K562 (cell line): ENCODE measurements at places on chromosomes 12 and 14.

GRCh38 chr14:51368721-51369163, 128.7 kb downstream of the TMX1 start:
- no peak for DNase-seq
- H3K36me3 ChIP-seq = no peaks in the 10 kb centered on the region

DNA sequence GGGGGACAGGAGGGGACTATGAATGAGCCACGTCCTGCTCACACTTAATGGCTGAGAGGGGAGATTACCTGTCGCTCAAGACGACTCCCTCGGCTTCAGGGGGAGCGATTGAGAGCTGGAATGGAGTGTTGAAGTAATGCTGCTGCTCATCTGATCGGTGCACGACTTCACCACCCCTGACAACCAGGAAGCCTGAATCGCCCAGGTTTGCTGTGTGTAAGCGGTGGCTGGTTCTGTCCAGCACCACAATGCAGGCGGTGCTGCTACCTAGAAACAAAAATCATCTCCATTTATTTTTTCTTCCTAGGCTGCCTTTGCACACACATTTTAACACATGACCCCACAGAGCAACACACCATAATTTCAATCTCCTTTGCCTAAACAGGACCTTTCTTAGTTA, 37.3 kb downstream of the PPTC7 start:
- H3K27ac ChIP-seq = no peak overlapping the region; the same call in 2 of the 3 replicates
- DNase-seq = no peak
- H3K4me1 ChIP-seq = peaks cover 2% of the 10 kb centered on the region; the same call in 1 of the 3 replicates
- peaks cover 73% of the 10 kb centered on the region for H3K36me3 ChIP-seq

- no peaks in the 10 kb centered on the region for H3K4me1 ChIP-seq
- H3K27me3 ChIP-seq = no peaks in the 10 kb centered on the region
- DNase-seq = no peak
- H3K27ac ChIP-seq = no peak overlapping the region
Measured at GRCh38 chr14:105844810-105845724, 318.7 kb downstream of the TMEM121 start.

GRCh38 chr12:52336641-52337040, 15.4 kb upstream of the KRT83 start:
- no peaks in the 10 kb centered on the region for H3K4me1 ChIP-seq
- DNase-seq = no peak
- no peak overlapping the region for H3K4me3 ChIP-seq
- H3K36me3 ChIP-seq = no peaks in the 10 kb centered on the region
- no peak overlapping the region for H3K27ac ChIP-seq
- H3K27me3 ChIP-seq = no peaks in the 10 kb centered on the region

- no peaks in the 10 kb centered on the region for H3K36me3 ChIP-seq
- no peak for DNase-seq
- H3K27ac ChIP-seq = no peak overlapping the region
- no peaks in the 10 kb centered on the region for H3K27me3 ChIP-seq
Measured at GRCh38 chr12:90683871-90684270, 271.1 kb downstream of the CCER1 start.

DNA sequence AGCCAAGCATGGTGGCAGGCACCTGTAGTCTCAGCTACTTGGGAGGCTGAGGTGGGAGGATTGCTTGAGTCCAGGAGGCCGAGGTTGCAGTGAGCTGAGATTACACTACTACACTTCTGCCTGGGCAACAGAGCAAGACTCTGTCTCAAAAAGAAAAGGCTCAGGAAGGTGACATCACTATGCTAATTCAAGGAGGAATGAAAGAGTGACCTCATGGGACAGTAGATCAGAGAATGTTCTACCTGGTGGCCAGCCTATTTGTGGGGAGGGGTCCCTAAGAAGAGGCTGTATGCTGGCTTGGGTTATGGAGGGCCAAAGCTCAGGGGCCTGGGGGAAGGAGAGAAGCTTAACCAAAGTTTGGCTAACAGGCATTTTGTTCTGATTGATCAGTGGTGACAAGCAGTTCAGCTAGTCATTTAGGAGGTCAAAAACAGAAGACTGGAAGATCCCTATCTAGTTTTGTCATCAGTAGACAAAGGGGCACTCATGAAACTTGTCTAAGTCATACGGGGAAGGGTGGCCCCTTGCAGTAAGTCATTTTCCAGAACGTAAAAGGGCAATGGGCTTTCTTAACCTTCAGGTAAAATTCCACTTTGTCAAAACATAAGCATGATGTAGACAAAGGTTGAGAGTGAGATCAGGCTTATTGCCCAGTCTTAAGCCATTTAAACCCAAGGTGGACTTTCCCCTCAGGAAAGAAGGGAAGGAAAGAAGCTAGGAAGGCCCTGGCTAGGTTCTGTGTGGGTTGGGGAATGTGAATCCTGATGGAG, 60.8 kb upstream of the EEA1 start:
- no peak overlapping the region for H3K27ac ChIP-seq
- no peaks in the 10 kb centered on the region for H3K36me3 ChIP-seq
- no peak for DNase-seq
- no peak overlapping the region for H3K4me3 ChIP-seq
- H3K4me1 ChIP-seq = peaks cover 12% of the 10 kb centered on the region; the same call in 2 of the 3 replicates
- H3K27me3 ChIP-seq = no peaks in the 10 kb centered on the region

- no peaks in the 10 kb centered on the region for H3K4me1 ChIP-seq
- H3K27ac ChIP-seq = no peak overlapping the region
- H3K27me3 ChIP-seq = no peaks in the 10 kb centered on the region
- H3K36me3 ChIP-seq = no peaks in the 10 kb centered on the region
- H3K4me3 ChIP-seq = no peak overlapping the region
- DNase-seq = peak; percentile 23
Measured at GRCh38 chr12:9925705-9926393, 6.3 kb downstream of the CLEC2A start.

DNA sequence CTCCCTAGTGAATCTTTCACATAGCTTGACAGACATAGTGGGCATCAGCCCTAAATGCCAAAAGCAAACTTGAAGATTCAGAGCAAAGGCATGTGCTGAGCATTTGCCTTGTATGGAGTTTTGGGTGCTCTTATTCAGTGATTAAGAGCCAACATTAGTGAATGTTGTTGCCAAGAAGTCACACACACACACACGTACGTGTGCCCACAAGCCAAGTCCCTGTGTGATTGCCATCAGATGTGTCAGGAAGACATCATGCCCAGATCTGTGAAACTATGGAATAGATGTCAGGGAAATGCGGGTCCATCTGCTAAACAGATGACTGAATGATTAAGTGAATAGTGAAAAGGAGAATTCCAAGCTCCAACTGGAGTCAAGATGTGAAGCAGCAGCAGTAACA, 149.0 kb downstream of the AKAP6 start:
- H3K27ac ChIP-seq = no peak overlapping the region
- H3K36me3 ChIP-seq = no peaks in the 10 kb centered on the region
- DNase-seq = no peak
- H3K27me3 ChIP-seq = no peaks in the 10 kb centered on the region
- H3K4me1 ChIP-seq = no peaks in the 10 kb centered on the region
- no peak overlapping the region for H3K4me3 ChIP-seq

DNA sequence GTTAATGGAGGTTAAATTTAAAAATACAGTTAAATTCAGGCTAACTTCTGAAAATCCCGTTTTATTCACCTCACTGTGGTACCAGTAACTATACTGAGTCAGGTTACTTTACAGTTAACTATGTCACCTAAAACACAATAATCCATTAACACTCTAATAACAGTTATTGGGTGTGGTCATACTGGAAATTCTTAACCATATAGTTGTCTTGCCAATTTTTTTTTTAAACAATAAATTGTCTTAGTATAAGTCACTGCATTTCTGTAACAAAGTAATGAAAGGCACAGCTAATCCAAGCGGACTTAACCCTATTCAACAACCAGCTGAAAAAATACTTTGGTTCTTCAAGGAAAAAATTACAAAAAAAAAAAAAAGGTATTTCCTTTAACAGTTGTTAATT, 16.2 kb upstream of the PHLDA1 start:
- peaks cover 82% of the 10 kb centered on the region for H3K36me3 ChIP-seq
- no peaks in the 10 kb centered on the region for H3K27me3 ChIP-seq
- no peaks in the 10 kb centered on the region for H3K4me1 ChIP-seq
- no peak for DNase-seq
- no peak overlapping the region for H3K4me3 ChIP-seq

GRCh38 chr14:74211945-74212580, 27.2 kb upstream of the VSX2 start:
- H3K27me3 ChIP-seq = peaks cover 17% of the 10 kb centered on the region; the same call in 1 of the 2 replicates
- H3K4me3 ChIP-seq = no peak overlapping the region
- no peak overlapping the region for H3K27ac ChIP-seq
- no peaks in the 10 kb centered on the region for H3K36me3 ChIP-seq
- no peak for DNase-seq

- no peaks in the 10 kb centered on the region for H3K27me3 ChIP-seq
- H3K27ac ChIP-seq = no peak overlapping the region
- no peaks in the 10 kb centered on the region for H3K4me1 ChIP-seq
- H3K36me3 ChIP-seq = no peaks in the 10 kb centered on the region
- DNase-seq = no peak
- H3K4me3 ChIP-seq = no peak overlapping the region
Measured at GRCh38 chr14:41482861-41483260, 123.8 kb upstream of the LRFN5 start.

DNA sequence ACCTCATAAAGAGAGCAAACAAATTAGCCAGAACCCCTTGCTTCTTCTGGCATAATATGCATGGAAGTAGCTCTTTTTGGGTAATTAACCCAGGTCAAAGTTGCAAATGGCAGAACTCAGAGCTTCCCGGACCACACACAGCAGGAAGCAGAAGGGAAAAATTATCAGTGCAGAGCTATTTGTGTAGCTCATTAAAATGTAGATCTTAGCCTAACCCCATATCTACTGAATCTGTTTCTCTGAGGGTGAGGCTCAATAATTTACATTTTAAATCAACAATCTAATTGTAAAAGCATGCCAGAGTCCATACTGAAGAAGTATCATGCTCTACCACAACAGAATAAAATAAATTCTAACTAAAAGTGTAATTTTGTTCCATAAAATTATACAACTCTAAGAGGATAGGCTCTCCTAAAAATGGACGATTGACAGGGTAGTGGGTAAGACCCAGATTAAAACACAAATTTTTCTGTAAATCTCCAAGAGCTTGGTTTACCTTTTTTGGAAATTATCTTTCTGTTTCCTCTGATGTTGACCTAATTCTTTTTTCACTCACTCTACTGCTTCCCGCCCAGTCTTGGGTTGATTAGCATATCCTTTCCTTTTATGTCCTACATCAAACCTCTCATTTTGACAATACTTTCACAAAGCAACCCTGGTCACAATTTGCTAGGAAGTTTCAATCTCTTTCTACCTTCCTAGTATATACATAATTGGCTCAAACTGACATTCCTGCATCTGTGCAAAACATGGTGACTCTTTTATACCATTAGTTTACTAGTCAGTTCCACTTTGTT, 213.3 kb upstream of the SLC16A7 start:
- H3K27me3 ChIP-seq = no peaks in the 10 kb centered on the region
- no peak for DNase-seq
- H3K27ac ChIP-seq = no peak overlapping the region

GRCh38 chr14:68807148-68807600, 14.3 kb upstream of the ZFP36L1 start:
- no peak for DNase-seq
- no peaks in the 10 kb centered on the region for H3K27me3 ChIP-seq
- H3K4me3 ChIP-seq = no peak overlapping the region
- peaks cover 23% of the 10 kb centered on the region for H3K4me1 ChIP-seq

DNA sequence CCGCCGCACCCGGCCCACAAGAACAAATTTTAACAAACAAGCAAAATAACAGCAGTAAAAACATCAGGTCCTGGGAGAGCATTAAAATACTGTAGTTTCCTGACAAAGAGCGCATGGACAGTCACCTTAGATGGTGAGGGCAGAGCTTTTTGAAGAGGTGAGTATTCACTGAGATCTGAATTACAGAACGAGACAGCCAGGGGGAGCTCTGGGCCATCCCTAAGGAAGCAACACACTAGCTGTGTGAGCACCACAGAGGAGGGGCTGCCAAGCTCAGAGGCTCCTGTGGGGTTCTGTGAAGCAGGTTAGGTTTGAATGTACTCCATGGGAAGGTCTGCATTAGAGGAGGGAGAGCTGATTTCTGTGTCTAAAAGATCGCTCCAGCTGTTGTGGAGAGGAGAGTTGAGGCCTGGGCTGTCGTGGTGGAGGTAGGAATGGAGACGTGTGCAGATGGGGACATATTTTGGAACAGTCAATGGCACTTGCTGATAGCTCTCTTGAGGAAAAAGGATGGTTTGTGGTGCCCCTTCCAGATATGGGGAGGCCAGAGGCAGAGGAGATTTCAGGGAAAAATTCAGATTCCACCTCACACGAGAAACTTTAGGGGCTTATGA, 72.9 kb downstream of the TRAFD1 start:
- peak; percentile 77 for DNase-seq
- H3K27me3 ChIP-seq = no peaks in the 10 kb centered on the region
- no peak overlapping the region for H3K4me3 ChIP-seq

GRCh38 chr12:92928421-92928961, 604 bp downstream of the EEA1 start:
- H3K4me1 ChIP-seq = peaks cover 8% of the 10 kb centered on the region; the same call in 1 of the 2 replicates
- peak overlapping the region; percentile 94 for H3K27ac ChIP-seq
- peaks cover 4% of the 10 kb centered on the region; the same call in 1 of the 3 replicates for H3K36me3 ChIP-seq
- H3K27me3 ChIP-seq = no peaks in the 10 kb centered on the region
- DNase-seq = peak; percentile 64
- peak overlapping the region; percentile 74 for H3K4me3 ChIP-seq

DNA sequence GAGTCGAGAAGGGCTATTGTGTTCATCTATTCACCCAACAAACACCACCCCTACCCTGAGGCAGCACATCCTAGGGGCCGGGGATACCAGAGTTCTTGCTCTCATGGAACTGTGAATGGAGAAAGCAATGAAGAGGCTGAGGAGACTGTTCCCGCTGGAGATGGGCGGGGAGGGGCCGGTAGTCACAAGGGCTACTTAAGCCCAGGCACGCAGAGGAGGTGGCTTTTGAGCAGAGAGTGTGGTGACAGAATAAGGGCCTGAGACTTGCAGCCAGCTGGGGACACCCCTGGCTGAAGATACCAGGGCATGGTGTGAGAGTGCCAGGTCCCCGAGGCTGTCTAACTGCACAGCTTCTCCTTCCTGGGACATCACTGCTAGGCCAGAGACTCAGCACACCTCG, 114.1 kb upstream of the EVL start:
- H3K27ac ChIP-seq = no peak overlapping the region
- peaks cover 11% of the 10 kb centered on the region for H3K4me1 ChIP-seq
- H3K27me3 ChIP-seq = peaks cover 12% of the 10 kb centered on the region; the same call in 2 of the 3 replicates
- no peak overlapping the region for H3K4me3 ChIP-seq
- no peak for DNase-seq

GRCh38 chr12:48307269-48307668, 43.5 kb downstream of the ZNF641 start:
- H3K4me3 ChIP-seq = 0 out of 2 replicates have a peak overlapping the region, but pooled peaks have one; percentile 0
- DNase-seq = no peak
- no peaks in the 10 kb centered on the region for H3K27me3 ChIP-seq
- H3K36me3 ChIP-seq = no peaks in the 10 kb centered on the region

- no peak overlapping the region for H3K4me3 ChIP-seq
- no peaks in the 10 kb centered on the region for H3K4me1 ChIP-seq
- H3K27ac ChIP-seq = no peak overlapping the region
- H3K36me3 ChIP-seq = no peaks in the 10 kb centered on the region
Measured at GRCh38 chr12:98852181-98852580, 207.1 kb downstream of the APAF1 start.

- no peaks in the 10 kb centered on the region for H3K27me3 ChIP-seq
- H3K4me1 ChIP-seq = no peaks in the 10 kb centered on the region
- no peak for DNase-seq
- no peak overlapping the region for H3K27ac ChIP-seq
- H3K36me3 ChIP-seq = no peaks in the 10 kb centered on the region
- H3K4me3 ChIP-seq = no peak overlapping the region
Measured at GRCh38 chr14:88975043-88975830, 150.8 kb downstream of the TTC8 start.
